GM04503 (cell line): ENCODE measurements at places on chromosomes 11 and 22.

- no peak for DNase-seq
Observed at GRCh38 chr11:112459001-112459400, 198.3 kb upstream of the PLET1 start.

GRCh38 chr11:70608568-70609470 is 210.5 kb downstream of the CTTN start:
- no peak for DNase-seq

DNA sequence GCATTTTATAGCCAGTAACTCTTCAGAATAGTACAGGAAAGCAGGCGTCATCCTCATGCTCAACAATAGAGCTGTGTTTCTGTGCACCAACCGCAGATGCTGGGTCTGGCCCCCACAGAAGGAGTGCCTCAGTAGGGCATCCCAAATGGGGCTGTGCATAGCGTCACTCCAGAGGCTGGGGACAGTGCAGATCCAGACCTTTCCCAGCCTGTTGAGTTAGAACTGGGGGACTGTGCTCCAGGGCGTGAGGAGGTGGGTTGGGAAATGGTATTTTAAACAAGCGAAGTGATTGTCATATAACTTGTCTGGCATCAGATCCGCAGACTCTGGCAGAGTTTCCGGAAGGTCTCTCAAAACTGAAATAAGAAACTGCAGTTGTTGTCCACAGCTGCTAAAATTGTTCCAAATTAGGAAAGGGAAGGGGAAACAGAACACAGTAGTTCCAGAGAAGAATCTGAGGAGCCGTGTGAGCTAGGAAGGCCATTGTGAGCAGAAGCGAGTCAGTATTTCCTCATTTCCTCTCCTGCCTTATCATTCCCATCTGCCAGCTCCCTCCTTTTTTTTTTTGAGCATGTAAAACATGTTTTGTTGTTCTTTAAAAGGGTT is 52.2 kb downstream of the JAM3 start:
- no peak for DNase-seq

DNA sequence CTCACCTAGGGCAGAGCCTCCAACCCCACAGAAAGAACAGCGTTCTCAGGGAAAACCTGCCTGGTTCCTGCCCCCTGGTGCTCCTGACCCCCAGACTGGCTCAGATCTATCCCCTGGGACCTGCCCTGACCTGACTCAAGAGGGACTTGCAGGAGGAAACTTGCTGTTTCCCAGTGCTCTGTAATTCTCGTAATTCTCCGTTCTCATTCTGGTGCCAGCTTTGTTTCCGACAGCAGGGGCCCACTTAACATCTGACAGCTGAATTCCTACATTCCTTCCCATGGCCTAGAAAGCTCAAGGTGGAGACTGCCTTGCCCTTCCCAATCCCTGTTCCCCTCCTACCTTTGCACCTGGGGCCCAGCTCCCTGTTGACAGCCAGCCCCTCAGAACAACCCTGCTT is 12.5 kb upstream of the CSF2RB start:
- no peak for DNase-seq

DNA sequence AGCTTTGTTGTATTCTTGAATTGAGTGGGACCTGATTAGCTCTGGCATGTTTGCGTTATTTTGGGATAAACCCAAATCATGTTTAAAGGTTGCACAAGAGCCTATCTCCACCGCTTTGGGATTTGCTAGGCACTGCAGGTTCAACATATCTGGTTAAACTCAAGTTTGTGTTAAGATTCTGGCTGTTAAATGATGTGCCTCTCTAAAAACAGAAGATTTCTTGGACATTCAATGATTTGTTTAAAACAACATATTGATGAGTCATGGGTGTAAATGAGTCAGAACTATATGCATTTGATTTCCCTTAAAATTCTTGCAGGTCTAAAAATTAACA is 67.4 kb downstream of the AMOTL1 start:
- DNase-seq, result no peak

DNA sequence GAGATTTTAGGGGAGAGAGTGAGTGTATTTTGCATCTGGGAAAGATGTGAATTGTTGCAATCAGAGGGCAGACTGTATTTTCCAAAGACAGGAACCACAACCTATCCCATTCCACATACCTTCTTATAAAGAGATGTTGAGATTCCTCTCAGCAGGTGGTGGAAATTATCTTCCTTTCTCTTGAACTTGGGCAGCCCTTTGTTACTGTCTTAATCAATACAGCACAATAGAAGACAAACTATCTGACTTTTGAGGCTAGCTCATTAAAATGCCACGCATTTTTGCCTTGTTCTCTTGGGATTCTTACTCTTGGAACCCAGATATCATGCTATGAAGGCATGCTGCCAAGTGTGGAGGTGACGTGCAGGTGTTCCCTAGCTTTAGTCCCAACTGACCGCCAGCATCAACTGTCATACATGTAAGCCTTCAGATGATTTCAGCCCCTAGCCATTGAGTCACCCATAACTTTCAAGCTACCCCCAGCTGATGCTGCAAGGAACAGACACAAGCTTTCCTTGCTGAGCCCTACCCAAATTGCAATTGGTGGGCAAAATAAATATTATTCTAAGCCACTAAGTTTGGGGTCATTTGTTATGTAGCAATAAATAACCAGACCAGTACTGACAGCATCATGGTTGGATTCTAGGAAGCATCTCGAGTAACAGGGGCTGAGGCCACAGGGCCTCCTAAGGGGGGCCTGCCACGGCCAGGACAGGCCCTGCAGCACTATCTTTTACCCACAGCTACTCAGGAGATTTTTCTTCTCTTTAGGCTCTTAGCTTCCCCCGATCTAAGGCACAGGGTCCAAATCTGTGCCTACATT is 63.0 kb downstream of the RPL27A start:
- DNase-seq, result no peak

GRCh38 chr11:112773264-112773663 is 188.0 kb upstream of the NCAM1 start:
- DNase-seq, result no peak

GRCh38 chr11:120179057-120179672 is 31.7 kb upstream of the OAF start:
- no peak for DNase-seq

GRCh38 chr22:46105494-46106278 is 44.6 kb upstream of the PPARA start:
- DNase-seq, result peak; percentile 57

- DNase-seq, result peak; percentile 71
Observed at GRCh38 chr22:36644333-36644757, 59.2 kb downstream of the CACNG2 start.

GRCh38 chr11:99208813-99209212 is 188.1 kb downstream of the CNTN5 start:
- no peak for DNase-seq

DNA sequence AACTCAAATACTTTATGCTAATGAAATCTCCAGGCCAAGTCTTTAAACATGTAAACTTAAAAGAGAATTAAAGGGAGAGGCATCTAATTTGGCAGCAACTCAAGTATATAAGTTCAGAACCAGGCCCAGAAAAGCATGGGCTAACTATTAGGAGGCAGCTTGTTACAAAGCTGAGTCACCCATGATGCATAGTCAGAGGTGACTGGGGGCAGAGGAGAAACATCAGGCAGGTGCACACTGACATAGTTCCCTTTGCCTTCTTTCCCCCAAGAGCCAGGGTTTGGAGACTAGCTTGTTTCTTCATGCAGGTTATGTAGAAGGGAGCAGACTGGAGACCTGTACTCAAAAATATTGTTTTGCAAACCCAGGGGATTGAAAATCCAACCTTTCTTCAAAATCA is 619.0 kb downstream of the SOX6 start:
- DNase-seq, result no peak

DNA sequence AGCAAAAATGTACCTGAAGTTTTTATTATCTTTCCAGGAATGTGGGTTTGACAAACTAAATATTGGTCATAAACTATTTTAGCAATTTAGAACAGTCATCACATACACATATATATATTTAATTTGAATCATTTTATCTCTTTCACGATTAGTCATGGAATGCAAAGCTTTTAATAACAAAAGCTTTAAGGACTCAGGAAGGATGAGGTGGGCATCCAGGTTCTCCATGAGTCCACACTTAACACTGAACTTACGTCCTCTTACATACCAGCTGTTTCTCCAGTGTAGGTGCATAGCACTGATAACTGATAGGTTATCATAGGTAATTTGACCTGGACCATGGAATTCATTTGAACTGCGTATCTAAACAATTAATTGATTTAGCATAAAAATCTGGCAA is 28.1 kb upstream of the GNAZ start:
- DNase-seq, result no peak

DNA sequence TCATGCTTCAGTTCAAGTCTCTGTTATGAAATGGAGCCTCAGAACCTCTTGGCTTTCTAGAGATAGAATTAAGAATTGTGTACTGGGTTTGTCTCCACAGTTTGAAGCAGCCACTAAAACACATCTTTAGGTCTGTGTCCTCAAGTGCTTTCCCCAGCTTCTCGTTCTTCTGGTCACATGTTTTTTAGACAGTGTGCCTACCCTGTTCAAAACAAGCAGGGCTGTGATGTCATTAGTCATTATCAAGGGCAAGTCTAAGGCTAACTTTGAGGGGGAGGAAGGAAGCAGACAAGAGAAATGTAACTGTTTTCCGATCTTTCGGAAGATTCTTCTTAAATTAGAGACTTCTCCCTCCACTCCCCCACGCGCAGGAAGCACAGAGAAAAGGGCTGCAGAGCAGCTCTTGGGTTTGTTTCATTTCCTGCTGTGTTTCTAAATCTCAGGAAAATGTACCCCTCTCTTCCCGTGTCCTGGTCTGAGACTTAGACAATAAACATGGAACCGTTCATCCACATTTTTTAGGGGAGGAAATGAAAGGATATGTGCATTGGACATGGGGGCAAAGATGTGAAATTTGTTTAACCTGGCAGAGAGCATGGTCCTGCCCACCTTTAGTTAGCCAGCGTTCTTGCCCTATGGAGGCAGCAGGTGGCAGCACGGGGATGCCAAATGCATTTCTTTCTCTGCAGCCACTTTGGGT is 3.1 kb downstream of the AKIP1 start:
- no peak for DNase-seq

- DNase-seq, result no peak
Observed at GRCh38 chr11:117182551-117182935, 4.0 kb downstream of the SIDT2 start.

GRCh38 chr11:69325446-69325845 is 31.5 kb downstream of the MYEOV start:
- no peak for DNase-seq

GRCh38 chr11:36240801-36241200 is 48.4 kb downstream of the COMMD9 start:
- no peak for DNase-seq

DNA sequence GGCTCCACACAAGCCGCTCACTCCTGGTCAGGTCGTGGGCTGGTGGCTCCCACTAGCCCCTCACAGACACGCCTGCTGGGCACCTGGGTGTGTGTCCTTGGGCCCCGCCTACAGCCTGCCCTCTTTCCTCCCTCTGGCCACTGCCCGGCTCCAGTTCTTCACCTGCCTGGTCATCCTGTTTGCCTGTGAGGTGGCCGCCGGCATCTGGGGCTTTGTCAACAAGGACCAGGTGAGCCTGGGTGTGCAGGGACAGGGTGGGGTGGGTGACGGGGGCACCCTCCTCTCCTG is 5.8 kb upstream of the TSSC4 start:
- no peak for DNase-seq

GRCh38 chr11:43751726-43752125 is 71.2 kb downstream of the HSD17B12 start:
- DNase-seq, result no peak

DNA sequence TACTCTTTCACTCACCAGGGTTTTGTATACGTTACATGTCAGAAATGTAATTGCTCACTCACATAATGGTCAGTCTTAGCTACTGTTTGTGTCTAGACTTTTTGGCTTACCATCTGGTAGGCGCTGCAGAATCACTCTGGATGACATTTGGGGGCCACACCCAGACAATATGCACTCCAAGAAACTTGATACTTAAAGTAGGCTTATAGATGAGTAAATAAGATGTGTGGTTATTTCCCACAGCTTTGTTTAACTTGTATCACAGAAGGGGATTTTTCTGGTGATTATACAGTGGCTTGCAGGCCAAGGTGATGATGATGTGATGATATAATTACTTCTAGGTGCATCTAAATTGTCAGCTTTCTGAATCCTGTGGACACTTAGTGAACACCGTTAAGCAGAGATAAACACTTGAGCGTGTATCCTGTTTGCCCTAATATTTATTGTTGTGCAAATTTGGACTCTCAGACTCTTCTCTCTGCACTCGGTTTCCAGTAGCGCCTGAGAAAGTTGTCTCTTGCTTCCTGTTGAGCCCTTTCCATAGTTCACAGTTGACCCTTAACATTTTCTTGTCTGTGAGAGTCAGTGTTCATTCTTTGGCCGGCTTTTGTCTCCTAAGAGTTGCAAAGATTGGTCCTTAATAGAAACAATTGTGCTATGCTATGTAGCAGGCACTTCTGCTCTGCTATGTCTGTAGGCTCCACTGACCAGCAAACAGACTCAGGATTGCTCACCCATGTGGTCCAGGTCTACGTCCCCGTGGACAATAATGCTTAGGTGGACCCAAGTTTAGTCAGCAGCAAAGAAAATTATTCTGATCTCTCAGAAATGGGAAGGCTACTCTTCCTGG is 89.3 kb downstream of the PRR5L start:
- no peak for DNase-seq

DNA sequence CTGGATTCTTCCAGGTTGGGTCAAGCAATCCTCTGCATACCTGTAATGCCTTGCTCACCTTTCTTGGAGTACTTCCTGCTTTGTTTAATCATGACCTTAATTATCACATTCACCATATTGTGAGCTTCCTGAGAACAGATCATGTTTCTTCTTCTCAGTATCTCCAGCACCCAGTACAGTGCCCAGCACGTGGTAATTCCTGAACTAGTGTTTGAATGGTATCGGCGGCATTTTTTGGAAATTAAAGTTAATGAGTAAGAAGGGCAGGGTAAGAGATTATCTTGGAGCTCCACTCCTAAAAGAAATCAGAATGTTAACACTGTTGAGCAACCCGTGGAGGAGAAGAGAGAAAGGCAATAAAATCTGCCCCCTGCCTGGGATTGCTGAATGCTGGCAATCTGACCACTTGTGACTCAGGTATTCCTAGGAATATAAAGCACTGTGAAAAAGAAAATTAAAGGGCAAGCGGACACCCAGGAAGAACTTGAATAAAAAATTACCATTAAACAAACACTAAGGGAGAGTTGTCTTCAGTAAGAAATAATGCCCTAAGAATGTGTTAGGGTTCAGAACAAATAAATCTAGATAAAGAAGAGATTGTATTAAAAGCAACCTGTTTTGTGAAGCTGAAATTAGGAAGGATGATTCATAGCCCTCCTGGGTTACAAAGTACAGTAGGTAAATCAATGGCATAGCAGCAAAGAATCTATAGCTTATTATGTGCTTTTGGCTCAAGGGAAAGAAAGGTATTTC is 92.9 kb downstream of the PDHX start:
- peak; percentile 67 for DNase-seq

GRCh38 chr11:134252346-134253187 is 585 bp downstream of the THYN1 start:
- DNase-seq, result peak; percentile 28

- DNase-seq, result no peak
Observed at GRCh38 chr11:105689631-105690030, 79.8 kb downstream of the GRIA4 start.
